Karpas-422 (cell line): ENCODE measurements at places on chromosomes 4 and X. TPM values are rescaled to one million over a fixed set of nuclear protein-coding genes. Genes with fewer than 3 reads are reported as not detected.

The USP17L10 gene
- not detected in 2 replicates for total RNA-seq

The DGAT2L6 gene
- not detected in 2 replicates for total RNA-seq

The CITED1 gene
- total RNA-seq: 0.26 TPM in 1 of 2 replicates, not detected in the other

The SPANXA1 gene
- not detected in 2 replicates for total RNA-seq

DNA sequence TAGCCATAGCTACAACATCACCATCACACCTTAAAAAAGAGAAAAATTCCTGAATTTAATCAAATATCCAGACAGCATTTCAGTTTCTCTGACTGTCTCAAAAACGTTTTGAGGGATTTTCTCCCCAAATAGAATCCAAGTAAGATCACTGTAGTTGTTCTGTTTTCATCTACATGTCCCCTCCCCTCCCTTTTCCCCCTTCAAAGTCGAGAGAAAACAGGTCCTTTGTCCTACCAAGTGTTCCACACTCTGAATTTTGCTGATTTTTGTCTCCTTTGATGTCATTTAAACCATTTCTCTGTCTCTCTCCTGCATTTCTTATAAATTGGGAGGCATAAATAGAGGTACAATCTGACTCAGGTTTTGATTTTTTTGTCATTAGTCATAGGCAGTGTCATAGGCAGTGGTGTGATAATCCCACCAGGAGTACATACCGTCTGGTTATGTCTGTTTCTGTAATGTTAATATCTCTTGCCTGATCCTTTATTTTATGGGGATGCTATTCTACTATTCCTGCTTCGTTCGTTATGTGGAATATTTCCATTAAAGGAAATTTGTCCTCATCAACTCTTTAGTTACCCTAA, 348.6 kb downstream of the PTTG2 start:
- DNase-seq: no peak
- no peak overlapping the region for H3K4me3 ChIP-seq
- no peak overlapping the region for H3K27ac ChIP-seq
- H3K36me3 ChIP-seq: no peaks in the 10 kb centered on the region

DNA sequence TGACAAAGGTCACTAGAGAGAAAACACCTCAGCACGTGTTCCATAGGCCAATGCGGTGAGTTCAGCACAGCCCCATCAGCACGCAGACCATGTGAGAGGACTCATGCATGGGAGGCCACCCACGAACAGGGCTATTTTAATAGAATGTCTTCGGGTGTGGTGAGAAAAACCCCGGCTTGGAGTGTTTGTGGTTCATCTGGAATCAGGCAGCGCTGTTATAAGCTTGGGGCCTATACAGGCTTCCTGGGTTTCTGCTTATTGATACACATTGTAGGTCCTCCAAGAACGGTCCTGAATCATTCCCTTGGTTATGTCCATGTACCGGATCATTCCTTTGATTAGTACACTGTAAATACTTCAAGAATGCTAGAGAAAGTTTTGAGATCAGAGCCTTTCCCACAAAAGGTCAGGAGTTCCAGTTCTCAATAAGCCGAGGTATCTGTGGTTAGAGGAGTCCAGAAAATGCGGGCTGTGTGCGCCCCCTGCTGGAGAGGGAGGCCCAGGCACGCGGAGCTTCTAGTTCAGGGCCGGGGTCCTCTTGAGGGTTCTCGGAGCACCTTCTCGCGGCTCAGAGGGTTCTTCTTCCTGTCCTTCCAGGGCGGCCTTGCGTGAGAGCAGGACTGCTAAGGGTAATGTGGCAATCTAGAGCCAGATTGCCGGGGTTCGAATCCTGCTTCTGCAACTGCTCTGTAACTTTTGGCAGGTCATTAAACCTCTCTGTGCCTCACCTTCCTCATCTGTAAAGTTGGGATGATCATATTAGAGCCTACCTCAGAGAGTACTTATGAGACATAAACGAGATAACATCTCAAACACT, 51.8 kb downstream of the TLR10 start:
- H3K27ac ChIP-seq: no peak overlapping the region
- no peaks in the 10 kb centered on the region for H3K27me3 ChIP-seq
- no peak overlapping the region for H3K4me3 ChIP-seq
- H3K4me1 ChIP-seq: no peaks in the 10 kb centered on the region
- no peaks in the 10 kb centered on the region for H3K36me3 ChIP-seq
- DNase-seq: peak; percentile 90

- H3K36me3 ChIP-seq: peaks cover 25% of the 10 kb centered on the region
- peak; percentile 46 for DNase-seq
- peaks cover 68% of the 10 kb centered on the region for H3K4me1 ChIP-seq
- H3K27me3 ChIP-seq: no peaks in the 10 kb centered on the region
Measured at GRCh38 chr4:56426273-56426672, 9.1 kb downstream of the PPAT start.

DNA sequence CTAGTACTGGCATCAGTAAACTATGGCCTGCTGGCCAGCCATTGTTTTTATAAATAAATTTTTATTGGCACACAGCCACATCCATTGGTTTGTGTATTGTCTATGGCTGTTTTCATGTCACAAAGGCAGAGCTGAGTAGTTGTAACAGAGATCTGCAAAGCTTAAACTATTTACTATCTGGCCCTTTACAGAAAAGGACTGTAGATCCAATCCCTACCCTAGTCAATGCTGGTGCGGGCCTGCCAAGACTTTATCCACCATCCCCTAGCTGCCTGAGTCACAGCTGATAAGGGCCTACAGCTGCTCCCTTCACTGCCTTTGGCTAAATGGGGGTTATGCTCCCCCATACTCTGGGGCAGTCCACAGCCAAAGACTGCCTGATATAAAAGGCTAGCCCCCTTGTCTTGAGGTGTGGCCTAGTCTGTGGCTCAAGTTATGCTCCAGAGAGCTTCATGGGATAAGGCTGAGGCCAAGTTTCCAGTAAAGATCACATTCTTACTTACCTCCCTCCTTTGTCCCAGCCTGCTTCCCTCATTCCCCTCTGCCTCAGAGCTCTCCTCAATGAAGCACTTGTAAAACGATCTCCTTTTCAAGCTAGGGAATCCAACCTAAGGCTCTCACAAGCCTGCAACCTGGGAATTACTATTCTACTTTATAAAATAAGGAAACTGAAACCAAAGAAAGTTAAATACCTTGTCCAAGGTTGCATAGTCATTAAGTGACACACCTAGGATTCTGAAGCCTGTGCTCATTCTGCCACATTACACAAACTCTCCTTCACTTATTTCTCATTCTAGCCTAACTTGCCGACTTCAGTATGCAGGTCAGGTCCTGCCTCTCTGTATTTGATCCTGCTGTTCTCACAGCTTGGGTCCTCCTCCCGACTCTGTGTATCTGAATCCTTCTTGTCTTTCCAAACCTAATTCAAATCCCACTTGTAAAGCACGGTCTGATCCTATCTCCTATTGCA, 20.7 kb downstream of the ACE2 start:
- no peak overlapping the region for H3K27ac ChIP-seq
- no peaks in the 10 kb centered on the region for H3K27me3 ChIP-seq
- no peak overlapping the region for H3K4me3 ChIP-seq
- no peaks in the 10 kb centered on the region for H3K4me1 ChIP-seq
- DNase-seq: no peak

DNA sequence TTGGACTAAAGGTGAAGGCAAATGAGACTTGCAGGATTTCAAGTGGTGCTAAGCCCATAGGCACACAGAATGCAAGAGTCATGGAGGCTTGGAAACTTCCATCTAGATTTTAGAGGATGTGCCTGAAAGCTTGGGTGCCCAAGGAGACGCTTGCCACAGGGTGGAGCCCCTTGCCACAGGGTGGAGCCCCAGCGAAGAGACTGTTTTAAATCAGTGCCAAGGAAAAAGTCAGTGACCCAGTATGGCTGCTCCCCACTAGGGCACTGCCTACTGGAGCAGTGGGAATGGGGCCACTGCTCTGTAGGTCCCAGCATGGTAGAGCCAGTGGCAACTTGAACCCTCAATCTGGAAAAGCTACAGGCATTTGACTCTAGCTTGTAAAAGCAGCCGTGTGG, 794.2 kb upstream of the LCORL start:
- no peaks in the 10 kb centered on the region for H3K4me1 ChIP-seq
- no peak overlapping the region for H3K27ac ChIP-seq
- no peak overlapping the region for H3K4me3 ChIP-seq
- no peaks in the 10 kb centered on the region for H3K36me3 ChIP-seq

GRCh38 chr4:78799551-78800495, 23.7 kb downstream of the BMP2K start:
- no peaks in the 10 kb centered on the region; the same call in 1 of the 2 replicates for H3K4me1 ChIP-seq
- no peaks in the 10 kb centered on the region for H3K36me3 ChIP-seq
- H3K27ac ChIP-seq: no peak overlapping the region
- no peaks in the 10 kb centered on the region for H3K27me3 ChIP-seq
- no peak for DNase-seq

DNA sequence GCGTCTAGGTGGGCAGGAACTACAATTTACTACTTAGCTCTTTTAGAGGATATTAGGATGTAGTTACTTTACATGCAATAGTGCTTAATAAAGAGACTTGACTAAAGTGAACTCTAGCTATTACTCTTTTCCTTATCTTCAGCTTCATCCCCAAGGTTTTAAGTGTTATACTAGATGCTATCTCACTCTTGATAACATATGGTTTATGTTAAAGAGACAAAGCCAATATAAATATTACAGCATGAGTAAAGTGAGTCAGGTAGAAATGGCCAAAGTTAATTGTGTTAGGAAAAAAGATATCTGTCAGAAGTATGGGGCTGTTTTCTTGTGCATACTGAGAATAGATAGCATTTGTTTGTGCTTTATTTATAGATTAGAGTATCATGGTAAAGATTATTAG, 80.5 kb downstream of the STAG2 start:
- H3K4me3 ChIP-seq: no peak overlapping the region
- H3K4me1 ChIP-seq: no peaks in the 10 kb centered on the region
- DNase-seq: no peak
- H3K36me3 ChIP-seq: peaks cover 23% of the 10 kb centered on the region; the same call in 1 of the 2 replicates
- H3K27ac ChIP-seq: no peak overlapping the region
- no peaks in the 10 kb centered on the region for H3K27me3 ChIP-seq

GRCh38 chr4:169583563-169583962, 28.8 kb downstream of the NEK1 start:
- DNase-seq: no peak
- H3K27ac ChIP-seq: no peak overlapping the region
- no peaks in the 10 kb centered on the region for H3K36me3 ChIP-seq
- no peaks in the 10 kb centered on the region for H3K27me3 ChIP-seq
- no peak overlapping the region for H3K4me3 ChIP-seq

DNA sequence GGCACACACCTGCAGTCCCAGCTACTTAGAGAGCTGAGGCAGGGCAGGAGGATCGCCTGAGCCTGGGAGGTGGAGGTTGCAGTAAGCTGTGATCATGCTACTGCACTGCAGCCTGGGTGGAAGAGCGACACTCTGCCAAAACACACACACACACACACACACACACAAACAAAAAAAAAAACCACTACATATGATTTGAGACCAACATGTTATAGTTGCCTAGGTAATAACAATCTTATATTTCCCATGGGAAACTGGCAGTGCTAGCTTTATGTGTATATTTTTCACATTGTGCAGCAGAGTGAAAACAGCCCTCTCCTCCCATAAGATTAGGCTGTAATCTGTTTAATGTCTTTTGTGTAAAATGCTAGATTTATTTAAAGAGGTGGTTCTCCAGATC, 3.1 kb upstream of the FAM241A start:
- no peak overlapping the region for H3K4me3 ChIP-seq
- DNase-seq: no peak
- no peaks in the 10 kb centered on the region for H3K36me3 ChIP-seq
- H3K4me1 ChIP-seq: peaks cover 9% of the 10 kb centered on the region
- no peaks in the 10 kb centered on the region for H3K27me3 ChIP-seq

DNA sequence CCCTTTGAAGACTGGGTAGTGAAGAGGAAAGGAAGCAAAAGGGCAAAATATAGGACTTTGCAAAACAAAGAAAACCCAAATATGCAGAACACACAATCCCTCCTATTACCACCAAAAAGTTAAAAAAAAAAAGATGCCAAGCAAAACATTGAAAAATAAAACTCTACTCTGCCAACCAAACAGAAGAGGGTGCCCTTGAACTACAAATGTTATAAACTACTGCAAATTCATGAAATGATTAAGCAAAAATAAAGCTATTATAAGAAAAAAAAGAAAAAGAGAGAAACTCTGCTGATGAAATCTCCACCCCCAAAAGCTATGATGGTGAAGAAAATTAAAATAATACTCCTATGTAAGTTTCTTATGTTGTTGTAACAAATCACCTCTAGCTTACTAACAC, 168.5 kb upstream of the STK26 start:
- no peak overlapping the region for H3K4me3 ChIP-seq
- no peak for DNase-seq

- no peaks in the 10 kb centered on the region for H3K27me3 ChIP-seq
- no peak overlapping the region for H3K27ac ChIP-seq
- H3K4me3 ChIP-seq: no peak overlapping the region
Measured at GRCh38 chr4:67581208-67581857, 22.8 kb downstream of the STAP1 start.

- H3K36me3 ChIP-seq: no peaks in the 10 kb centered on the region
- H3K4me3 ChIP-seq: no peak overlapping the region
- H3K27me3 ChIP-seq: no peaks in the 10 kb centered on the region
- peak overlapping the region; percentile 49 for H3K27ac ChIP-seq
Measured at GRCh38 chr4:101981756-101982155, 191.2 kb downstream of the BANK1 start.

DNA sequence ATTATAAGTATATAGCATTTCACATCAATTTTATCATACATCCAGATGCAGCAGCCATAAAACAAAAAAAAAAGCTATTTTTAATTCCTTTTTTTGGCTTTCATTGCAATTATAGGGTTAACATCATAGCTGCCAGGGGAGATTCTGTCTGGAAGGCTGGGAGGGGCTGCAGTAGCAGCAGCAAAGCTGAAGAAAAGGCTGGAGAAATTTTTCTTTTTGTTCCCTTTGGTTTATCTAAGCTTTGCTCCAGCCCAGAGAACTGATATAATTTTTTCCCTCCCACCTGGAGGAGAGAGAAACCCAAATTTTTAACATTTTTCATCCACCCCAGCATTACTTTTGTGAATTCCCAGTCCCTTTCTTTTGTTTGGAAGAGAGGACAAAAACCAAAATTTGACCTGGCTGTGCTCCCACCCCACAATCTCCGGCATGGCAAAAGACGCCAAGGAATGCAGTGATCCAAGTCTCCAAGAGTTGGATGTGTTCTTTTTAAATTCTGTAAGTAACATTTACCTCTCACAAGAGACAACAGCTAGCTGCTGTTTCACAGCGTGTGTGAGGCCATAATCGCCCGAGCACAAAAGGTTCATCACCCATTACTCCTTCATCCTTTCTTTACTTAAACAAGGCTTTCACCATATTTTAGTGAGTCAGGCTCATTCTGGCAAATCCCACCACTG, 25.1 kb upstream of the FAM156A start:
- no peak for DNase-seq
- no peaks in the 10 kb centered on the region for H3K27me3 ChIP-seq
- no peak overlapping the region for H3K27ac ChIP-seq
- no peaks in the 10 kb centered on the region for H3K4me1 ChIP-seq
- H3K4me3 ChIP-seq: no peak overlapping the region
- no peaks in the 10 kb centered on the region for H3K36me3 ChIP-seq

- H3K4me1 ChIP-seq: no peaks in the 10 kb centered on the region
- no peaks in the 10 kb centered on the region for H3K27me3 ChIP-seq
- DNase-seq: no peak
- no peak overlapping the region for H3K27ac ChIP-seq
- no peak overlapping the region for H3K4me3 ChIP-seq
- H3K36me3 ChIP-seq: no peaks in the 10 kb centered on the region
Measured at GRCh38 chr4:29046186-29046585, 1674.0 kb upstream of the PCDH7 start.

GRCh38 chrX:149962859-149963757, 24.8 kb upstream of the EOLA2 start:
- no peak overlapping the region for H3K4me3 ChIP-seq
- DNase-seq: peak; percentile 83
- no peaks in the 10 kb centered on the region for H3K36me3 ChIP-seq
- H3K27ac ChIP-seq: no peak overlapping the region
